Fibroblast of upper back skin (primary cell): ENCODE measurements at places on chromosomes 1 and 21.

GRCh38 chr1:111404588-111404987 lies 22.9 kb downstream of the OVGP1 start:
- DNase-seq, result no peak

DNA sequence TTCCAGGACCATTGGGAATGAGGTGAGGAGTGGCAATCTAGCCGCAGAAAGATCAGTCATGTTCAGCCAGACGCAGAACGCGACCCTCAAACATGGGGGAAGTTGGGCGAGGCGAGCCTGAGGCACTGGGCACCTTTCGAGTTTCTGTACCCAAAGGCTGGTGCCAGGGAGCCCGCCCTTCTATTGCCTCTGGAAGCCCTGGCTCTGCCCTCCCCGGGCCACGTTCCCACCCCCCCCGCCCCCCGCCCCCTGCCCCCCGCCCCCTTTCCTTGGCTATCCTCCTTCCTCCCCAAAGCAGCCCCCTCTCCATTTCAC lies 2.2 kb upstream of the ZBTB7B start:
- DNase-seq, result no peak

DNA sequence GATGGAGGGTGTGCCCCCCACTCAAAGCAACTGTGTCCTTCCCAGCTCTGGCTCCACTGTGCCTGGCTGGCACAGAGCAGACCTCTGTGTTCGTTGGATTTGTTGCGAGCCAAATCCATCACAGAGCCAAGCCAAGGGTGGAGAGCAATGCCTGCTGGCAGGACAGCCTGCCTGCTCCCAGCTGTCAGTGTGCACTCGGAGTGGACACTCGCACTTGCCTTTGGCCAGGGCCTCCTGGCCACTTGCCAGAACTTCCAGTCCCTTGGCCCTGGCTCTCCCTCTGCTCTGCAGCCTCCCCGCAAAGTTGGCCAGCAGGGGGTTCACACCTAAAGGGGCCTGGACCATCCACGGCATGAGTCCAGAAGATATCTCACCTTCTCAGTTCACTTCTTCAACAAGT lies 16.4 kb downstream of the HEYL start:
- no peak for DNase-seq

DNA sequence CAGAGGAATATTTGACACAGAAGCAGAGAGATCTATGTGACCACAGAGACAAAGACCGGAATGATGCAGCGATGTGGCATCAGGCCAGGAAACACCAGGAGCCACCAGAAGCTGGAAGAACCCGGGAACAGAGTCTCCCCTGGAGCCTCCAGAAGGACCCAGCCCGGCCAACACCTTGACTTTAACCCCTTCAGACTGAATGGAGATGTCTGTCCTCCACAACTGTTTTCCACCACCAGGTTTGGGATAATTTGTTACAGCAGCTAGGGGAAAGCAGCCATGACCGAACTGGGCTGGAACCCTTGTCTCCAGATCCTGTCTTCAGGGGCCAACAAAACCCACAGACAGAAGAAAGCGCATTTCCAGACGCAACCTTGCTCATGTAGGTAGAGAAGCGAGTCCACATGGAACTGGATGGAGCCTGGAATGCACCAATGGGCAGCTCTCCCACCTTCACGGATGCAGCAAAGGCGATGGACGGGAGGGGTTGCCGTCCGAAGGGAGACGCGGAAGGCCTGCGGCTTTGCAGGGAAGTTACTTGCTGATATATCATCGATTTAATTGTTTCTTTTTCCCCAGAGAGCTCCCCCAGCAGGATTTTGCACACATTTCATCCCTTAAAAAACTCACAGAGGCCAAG lies 396.6 kb downstream of the NPHP4 start:
- no peak for DNase-seq

DNA sequence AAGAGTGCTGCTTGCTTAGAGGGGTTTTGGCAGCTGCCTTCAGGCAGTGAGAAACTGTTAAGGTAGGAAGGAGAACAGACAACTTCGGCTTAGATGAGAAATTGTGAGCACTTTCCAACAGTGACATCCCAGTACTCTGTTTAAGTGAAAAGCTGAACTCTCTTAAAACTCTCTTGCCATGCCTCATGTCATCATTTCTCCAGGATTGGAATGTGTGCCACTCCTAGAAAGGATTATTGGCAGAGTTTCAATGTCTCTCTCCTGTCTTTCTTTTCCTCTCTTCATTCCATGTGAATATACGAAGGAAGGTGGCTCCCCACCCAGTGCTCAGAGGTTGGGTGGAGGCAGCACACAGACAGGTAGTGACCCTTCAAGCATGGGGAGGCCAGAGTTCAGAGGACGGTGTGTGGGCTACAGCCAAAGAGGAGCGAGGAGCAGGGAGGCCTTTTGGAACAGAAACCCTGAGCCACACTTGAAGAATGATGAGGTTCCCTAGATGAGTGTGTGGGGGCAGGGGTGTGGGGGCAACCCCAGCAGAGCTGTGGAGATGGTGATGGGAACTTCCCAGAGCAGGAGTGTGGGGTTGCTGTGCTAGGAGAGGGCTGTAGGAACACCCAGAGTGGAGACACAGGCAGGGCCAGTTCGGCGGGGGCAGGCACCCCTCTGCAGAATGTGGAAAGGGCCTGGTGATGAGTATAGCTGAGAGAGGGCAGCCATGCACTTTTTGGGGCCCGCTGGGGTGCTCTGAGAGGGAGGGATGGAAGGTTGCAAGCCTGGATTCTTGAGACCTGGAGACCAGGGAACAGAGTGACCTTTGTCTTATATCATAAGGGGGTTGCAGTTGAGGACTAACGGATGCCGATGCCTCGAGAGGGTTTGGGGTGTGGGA lies 58.8 kb downstream of the GALNT2 start:
- peak; percentile 66 for DNase-seq

DNA sequence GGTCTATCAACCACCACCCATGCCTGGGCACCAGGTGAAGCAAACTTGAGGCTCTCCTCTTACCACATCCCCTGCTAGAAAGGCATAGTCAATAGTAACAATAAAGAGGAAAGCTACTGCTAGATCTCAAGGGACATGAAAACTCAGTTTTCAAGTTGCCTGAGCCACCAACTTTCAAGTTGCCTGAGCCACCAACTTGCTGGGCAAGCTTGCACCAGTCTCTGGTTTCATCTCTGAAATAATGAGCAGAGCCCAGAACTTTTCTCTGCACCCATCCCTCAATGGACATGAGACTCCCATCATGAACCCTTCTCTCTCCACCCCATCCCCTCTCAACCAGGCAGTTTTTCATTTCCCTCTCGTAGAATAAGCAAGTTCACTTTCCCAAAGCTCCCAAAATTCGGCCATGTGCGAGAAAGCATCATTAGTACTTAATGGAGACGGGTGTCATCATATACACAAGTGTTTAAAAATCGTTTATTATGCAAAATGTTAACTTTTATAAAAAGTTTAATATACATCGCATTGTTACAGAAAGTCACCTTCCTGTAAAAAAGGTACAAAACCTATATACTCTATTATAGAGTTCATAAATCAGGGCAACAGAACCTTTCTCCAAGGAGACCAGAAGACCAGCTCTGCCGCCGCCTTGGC lies 1.7 kb downstream of the ID3 start:
- DNase-seq, result no peak

- peak; percentile 25 for DNase-seq
Observed at GRCh38 chr21:31509194-31510017, 150.1 kb upstream of the SOD1 start.

GRCh38 chr1:237492359-237492758 lies 398.4 kb downstream of the ZP4 start:
- no peak for DNase-seq
